ENCODE measurements at places on chromosomes 7 and 10.

DNA sequence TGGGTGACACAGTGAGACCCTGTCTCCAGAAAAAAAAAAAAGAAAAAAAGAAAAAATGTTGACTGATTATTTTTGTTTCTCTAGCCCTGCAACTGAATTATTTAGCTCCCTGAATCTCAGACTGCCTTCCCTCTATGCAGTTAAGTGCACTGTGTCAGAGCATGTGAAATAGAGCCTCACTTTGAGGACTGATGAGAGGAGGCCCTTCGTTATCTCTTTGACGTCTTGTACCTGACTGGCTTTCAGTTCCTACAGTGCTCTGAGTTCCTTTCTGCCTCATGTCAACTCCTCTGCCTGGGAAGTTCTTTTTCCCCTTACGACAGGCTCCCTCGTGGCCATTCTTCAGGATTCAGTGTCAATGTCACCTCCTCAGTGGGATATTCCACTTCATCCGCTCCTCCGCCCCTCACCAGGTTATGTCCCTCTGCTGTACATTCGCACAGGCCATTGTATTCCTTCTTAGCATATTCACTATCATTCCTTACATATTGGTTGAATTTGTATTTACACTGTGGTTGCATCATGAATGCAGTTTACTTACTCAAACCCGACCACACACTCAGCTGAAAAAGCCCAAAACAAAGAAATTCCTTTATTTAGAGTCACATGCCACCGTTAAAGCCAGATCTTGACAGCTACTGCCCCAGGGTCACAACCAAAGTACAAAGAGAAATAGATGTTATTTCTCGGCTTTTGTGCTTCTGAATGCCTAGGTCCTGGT, 18.1 kb upstream of the CAMK2G start:
- DNase-seq: no peak

- no peak for DNase-seq
Observed at GRCh38 chr7:44320141-44320540, 5.3 kb downstream of the CAMK2B start.

GRCh38 chr7:90988996-90989765, 275.1 kb upstream of the FZD1 start:
- DNase-seq: no peak

GRCh38 chr7:33421429-33421828, 292.1 kb downstream of the BBS9 start:
- DNase-seq: no peak

DNA sequence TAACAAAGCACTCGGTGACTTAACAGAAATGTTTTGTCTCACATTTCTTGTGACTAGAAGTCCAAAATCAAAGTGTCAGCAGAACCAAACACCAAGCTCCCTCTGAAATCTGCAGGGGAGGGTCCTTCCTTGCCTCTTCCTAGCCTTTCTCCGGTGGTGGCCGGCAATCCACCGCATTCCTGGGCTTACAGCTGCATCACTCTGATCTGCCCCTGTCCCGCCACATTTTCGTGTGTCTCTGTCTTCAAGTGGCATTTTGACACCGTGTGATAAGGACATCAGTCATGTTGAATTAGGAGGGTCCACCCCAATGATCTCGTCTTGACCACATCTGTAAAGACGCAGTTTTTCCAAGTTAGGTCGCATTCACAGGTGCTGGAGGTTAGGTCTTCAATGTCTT, 30.5 kb upstream of the TOMM7 start:
- DNase-seq: no peak

DNA sequence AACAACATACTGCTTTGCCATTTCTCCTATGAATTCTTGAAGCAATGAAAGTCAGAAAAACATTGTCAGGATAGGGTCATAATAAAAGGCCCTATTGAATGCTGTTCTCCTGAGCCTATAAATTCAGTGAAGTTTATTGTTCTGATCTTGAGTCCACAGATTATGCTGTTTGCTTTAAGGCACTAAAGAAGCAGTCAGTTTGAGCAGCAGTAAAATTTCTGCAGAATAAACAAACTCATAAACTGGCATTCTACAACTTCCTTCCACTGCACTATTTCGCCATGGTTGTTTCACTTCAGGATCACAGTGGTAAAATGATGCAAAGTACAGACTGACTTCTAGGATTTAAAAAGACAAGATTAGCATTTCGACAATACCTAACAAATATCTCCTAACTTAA, 503.2 kb downstream of the SH2D4B start:
- DNase-seq: no peak

GRCh38 chr10:107984149-107984548, 819.6 kb upstream of the SORCS1 start:
- no peak for DNase-seq

GRCh38 chr7:101094791-101095375, 9.6 kb downstream of the TRIM56 start:
- peak; percentile 65 for DNase-seq

DNA sequence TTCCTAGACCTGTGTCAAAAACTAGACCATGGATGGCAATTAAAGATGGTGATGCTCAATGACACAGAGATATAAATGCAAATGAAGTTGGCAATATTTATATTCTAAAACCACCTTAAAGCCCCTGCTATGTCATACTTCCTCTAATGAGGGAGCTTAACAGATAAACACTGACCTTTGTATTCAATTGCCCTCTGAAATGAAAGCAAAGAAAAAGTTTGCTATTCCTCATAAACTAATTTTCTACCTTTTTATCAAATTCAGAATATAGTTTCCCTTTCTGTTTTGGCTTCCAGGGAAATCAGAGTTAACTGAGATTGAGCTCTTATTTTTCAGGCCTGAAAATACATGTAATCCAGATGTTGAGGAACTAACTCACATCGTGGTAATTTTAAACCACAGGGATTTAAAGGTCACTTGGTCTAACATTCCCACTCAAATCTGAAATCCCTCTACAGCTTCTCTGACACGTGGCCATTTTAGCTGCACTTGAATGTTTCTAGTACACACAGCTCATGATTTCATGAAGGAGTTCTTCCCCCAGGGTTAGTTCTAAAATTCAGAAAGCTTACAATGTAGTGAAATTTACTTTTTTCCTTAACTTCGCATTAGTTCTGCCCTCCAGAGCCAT, 37.9 kb upstream of the ABCB5 start:
- no peak for DNase-seq

- DNase-seq: no peak
Observed at GRCh38 chr10:16732376-16732775, 84.8 kb downstream of the RSU1 start.

- no peak for DNase-seq
Observed at GRCh38 chr10:11305825-11306593, 288.3 kb downstream of the CELF2 start.

GRCh38 chr10:20407357-20407756, 489.8 kb downstream of the NEBL start:
- DNase-seq: no peak

GRCh38 chr7:81447351-81447952, 322.4 kb downstream of the HGF start:
- DNase-seq: no peak

DNA sequence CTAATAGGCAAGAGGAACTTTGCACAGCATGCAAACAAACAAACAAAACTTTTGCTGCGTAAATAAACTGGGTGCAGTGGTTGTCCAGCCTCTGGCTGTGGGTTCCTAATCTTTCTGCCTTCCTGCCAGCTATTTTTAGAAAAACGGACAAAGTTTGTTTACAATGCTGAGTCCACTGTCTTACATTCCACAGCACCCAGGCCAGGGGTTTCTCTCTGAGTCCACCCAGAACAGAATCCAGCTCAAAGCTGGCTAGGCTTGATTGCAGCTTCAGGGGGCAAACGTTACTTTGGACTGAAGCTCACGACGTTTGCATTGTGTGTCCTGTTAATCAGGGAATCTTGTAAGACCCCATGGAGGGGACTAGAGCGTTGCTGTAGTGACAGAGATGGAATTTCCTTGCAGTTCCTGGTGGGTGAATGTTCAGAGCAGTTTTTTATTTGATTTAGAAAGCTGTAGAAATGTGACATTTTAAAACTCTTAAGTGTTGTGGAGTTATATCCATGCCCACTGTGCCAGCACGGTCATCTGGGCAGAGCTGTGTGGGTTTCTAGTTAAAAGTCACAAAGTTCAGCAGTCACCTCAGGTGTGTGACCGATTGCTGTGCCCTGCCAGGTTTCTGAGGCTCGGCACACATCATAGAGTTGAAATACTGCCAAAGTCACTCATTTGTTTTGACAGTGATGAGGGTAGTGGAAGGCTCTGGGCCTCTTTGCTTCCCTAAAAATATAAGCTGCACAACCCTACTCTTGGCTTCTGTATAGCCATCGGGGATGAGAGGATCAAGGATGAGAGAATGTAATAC, 247.0 kb downstream of the STK31 start:
- DNase-seq: no peak

GRCh38 chr10:61943674-61944378, 42.3 kb downstream of the ARID5B start:
- peak; percentile 51 for DNase-seq

GRCh38 chr10:114060456-114060855, 16.8 kb downstream of the ADRB1 start:
- DNase-seq: no peak

GRCh38 chr10:50375051-50375452, 123.7 kb upstream of the ASAH2 start:
- no peak for DNase-seq

DNA sequence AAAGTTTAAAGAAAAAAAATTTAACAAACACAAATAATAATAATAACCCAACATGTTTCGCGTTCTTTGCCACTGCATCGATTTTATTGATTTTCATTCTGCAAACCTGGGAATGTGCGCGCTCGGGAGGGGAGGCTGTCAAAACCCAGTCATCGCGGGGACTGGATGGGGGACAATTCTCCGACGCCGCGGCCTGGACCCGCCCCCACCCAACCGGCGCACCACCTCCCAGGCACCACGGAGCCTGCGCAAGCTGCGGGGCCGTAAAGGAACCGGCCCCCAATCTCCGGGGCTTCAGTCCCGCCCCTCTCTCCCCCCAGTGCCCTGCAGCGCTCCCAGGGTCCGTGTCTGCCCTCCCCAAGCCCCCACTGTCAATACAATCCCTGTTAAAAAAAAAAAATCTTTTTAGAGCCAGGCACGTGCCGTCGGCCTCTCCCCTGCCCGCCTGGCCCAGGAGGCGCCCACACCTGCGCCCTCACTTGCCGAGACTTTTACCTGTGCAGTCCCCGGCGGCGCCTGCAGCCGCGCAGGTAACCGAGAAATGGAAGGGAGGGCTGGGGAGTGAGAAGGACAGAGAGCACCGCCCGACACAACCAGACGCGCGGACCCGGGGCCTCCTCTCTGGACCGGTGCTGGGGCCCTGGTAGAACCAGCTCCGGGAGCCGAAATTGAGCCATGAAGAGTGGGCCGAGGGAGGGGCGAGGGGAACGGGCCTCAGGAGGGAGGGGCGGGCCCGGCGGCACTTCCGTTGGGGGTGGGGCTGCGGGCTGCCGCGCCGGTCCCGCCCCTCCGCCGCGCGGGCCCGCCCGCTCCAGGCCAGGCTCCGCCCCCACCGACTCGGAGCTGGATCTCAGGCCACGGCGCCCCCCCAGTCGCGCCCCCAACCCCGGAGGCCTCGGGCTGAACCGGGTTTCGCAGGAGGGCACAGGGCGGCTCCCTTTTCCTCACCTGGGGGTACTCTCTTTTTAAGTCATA, 7.6 kb upstream of the ZNF503 start:
- peak; percentile 64 for DNase-seq
